ENCODE measurements at places on chromosomes 4 and X.

- no peak for DNase-seq
These were observed 36.6 kb upstream of the GPR78 start for GRCh38 chr4:8543623-8544022.

GRCh38 chrX:45714866-45715265 is 514.2 kb upstream of the DIPK2B start:
- DNase-seq, result no peak

GRCh38 chr4:102735582-102735981 is 25.2 kb downstream of the MANBA start:
- no peak for DNase-seq

- no peak for DNase-seq
These were observed 3.8 kb upstream of the MAGEA8 start for GRCh38 chrX:149877157-149877556.

DNA sequence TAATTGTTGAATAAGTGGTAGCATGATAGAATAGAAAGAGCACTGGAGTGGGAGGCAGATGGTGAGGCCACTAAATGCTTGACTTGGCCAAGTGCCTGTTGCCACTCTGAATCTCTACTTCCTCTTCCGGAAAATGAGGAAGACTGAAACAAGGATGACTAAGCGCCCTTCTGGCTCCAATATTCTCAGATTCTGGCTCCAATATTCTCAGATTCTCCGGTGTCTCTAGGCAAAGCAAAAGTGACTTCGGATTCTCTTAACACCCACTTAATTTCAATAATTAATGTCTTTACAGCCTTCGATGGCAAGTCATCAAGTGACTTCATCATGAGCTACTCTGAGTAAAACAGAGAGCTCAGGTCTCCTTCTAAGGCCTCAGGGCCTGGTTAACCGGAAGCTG is 402.2 kb upstream of the FGF13 start:
- DNase-seq, result no peak

DNA sequence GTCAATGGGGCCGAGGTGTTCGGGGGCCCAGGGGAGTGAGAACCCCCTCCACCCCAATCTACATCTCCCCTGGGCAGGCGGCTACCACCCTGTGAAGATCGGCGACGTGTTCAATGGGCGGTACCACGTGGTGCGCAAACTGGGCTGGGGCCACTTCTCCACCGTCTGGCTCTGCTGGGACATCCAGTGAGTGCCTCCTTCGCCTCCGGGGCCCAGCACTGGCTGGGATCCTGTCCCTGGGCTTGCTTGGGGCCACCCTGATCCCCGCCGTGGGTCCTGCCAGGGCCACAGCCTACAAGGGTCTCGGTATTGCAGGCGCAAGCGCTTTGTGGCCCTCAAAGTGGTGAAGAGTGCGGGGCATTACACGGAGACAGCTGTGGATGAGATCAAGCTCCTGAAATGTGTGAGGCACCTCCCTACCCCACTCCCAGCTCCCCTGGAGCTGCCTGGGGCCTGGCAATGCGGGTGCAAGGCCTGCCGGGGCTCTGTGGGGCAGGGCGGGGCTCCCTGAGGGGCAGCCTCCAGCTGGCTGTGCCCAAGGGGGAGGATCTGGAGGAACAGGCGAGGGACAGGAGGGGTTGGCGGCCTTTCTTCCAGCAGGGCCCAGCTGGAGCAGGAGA is 697 bp downstream of the SRPK3 start:
- DNase-seq, result no peak

- DNase-seq, result no peak
These were observed 134.5 kb upstream of the RASGEF1B start for GRCh38 chr4:81606166-81606565.

DNA sequence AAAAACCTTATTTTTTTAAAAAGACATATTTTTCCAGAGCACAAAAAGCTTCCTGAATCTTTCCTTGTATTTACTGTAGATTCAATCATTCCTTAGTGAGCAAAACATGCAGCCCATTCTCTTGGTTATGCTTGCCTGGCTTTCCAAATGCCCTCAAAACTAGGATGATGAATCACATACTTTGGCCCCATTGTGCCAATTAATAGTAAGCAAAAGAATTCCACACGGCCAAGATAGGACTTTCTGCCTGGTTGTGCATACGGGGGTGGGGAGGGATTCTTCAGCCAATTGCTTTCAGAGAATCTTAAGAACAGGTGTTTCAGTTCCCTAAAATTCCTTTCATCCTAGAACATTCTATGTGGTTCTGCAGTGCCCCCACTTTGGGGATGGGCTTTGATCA is 7.0 kb downstream of the RAI2 start:
- DNase-seq, result no peak

Data from activated naive CD4-positive, alpha-beta T cell treated with Interleukin-2 at 50 U/mL for 16 hours (primary cell).